ENCODE measurements at places on chromosomes 7 and 10.

DNA sequence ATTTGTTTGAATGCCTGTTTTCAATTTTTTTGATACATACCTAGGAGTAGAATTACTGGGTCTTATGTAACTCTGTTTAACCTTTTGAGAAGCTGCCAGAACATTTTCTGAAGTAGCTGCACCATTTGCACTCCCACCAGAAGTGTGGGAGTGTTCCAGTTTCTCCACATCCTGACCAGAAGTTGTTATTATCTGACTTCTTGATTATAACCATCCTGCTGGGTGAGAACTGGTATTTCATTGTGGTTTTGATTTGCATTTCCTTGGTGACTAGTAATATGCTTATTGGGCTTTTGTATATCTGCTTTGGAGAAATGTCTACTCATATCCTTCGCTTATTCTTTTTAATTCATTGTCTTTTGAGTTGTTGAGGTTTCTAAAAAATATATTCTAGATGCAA is 117.2 kb upstream of the GLCCI1 start:
- DNase-seq, result no peak

DNA sequence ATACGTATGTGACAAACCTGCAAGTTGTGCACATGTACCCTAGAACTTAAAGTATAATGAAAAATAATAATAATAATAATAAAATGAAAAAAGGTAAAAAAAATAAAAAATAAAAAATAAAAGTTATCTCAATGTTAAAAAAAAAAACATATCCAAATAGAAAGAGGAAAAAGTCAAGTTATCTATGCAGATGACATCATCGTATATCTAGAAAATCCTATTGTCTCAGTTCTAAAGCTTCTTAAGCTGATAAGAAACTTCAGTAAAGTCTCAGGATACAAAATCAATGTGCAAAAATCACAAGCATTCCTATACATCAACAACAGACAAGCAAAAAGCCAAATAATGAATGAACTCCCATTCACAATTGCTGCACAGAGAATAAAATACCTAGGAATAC is 466.6 kb upstream of the PHF14 start:
- no peak for DNase-seq

- no peak for DNase-seq
Observed at GRCh38 chr10:74099836-74100235, 50.8 kb downstream of the AP3M1 start.

DNA sequence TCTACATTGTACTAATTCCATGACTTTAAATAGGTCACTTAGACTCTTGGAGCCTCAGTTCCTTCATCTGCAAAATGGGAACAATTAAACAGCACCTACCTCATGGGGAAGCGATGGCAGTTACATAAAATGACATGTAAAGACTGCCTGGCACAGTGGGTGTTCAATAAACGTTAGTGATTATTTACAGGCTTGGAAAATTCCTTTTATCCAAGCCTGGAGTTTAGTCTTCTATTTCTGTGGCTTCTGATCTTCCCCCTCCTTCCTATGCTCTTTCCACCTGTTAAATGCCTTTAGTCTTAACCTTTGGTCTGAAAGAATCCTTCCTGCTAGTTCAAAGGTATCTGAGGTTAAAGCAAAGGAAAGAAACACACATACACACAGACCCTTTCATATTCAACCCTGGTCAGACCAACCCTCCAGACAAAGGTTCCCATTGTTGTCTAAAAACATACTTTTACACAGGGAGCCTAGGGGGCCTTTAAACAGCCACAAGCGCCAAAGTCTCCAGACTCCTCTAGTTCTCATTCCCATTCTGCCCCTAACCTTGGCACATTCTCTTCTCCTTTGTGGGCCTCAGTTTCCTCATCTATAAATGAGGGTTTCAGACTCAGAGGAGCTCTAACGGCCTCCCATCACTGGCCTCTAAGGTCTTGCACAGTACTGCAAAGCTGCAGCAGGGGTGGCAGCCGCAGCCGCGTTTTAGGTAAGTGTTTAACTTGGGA is 21.4 kb downstream of the SORBS1 start:
- no peak for DNase-seq

DNA sequence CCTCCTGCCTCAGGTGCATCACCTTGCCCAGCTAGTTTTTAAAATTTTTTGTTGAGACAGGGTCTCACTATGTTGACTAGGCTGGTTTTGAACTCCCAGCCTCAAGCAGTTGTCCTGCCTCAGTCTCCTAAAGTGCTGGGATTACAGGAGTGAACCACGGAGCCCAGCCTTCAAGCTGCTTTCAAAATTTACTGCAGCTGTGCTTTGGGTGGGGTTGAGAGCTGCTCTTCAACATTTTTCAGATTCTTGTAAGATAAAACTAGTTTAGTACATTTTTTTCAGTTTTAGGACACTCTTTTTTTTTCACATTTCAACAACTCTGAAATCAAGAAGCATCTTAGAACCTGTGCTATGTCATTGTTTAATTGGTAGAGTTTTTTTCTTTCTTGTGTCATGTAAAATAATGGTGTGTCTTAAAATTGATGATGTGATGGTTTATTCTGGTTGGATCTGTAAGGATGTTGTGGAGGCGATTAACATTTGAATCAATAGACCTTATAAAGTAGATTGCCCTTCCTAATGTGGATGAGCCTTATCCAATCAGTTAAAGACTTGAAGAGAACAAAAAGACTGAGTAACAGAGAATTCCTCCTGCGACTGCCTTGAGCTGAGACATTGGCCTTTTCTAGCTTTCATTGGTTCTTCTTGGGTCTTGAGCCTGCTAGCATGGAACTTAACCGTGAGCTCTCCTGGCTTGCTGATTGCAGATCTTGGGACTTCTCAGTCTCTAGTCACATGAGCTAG is 13.5 kb downstream of the PLEKHA8 start:
- no peak for DNase-seq

DNA sequence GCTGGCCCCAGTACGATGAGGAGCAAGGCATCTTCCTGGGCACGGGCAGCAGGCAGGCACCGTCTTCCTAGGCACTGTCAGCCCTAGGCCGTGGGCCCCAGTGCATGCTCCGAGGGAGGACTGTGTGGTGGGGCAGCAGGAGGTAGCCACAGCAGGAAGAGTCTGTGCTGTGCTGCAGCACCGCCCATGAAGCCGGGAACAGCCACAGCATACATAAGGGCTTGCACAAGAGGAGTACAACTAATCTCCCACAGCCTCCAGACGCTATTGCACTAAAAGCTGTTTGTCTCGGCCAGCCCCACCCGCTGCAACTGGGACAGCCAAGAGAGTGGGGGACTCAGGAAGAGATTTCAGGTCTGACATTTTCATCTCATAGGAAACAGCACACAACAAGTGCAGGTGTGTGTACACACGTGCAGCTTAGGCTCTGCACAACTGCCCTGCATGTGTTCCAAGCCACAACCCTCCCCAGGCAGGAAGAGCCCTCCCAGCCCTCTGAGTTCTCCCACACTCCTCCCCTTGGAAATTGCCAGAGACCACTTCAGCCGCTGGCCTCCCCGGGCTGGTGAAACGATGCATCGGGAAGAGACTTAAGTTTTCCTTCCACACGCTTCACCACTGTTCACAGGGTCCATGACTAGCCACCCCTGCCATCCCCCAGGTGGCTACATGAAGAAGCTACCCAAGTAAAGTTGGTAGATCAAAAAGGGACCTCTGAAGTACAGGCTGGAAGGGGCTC is 88.1 kb upstream of the DDC start:
- DNase-seq, result no peak

DNA sequence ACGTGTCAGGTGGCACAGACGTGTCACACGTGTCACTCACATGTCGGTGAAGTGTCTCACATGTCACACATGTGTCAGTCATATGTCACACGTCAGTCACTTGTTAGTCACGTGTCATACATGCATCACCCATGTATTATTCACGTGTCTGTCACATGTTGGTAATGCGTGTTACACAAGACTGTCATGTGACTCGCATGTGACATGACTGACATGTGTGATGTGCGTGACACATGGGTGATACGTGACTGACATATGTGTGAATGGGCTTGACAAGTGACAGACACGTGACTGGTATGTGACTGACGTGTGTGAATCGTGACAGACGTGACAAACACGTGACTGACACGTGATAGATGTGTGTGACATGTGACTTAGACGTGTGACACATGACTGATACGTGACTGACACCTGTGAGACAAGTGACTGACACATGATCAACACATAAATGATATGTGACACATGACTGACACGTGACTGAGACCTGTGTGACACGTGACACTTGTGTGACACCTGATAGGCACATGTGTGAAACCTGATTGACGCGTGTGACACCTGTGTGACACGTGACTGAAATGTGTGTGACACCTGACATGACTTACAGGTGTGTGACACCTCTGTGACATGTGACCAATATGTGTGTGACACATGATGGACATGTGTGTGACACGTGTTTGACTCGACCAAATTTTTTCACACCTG is 56.1 kb downstream of the ZNF92 start:
- DNase-seq, result no peak

DNA sequence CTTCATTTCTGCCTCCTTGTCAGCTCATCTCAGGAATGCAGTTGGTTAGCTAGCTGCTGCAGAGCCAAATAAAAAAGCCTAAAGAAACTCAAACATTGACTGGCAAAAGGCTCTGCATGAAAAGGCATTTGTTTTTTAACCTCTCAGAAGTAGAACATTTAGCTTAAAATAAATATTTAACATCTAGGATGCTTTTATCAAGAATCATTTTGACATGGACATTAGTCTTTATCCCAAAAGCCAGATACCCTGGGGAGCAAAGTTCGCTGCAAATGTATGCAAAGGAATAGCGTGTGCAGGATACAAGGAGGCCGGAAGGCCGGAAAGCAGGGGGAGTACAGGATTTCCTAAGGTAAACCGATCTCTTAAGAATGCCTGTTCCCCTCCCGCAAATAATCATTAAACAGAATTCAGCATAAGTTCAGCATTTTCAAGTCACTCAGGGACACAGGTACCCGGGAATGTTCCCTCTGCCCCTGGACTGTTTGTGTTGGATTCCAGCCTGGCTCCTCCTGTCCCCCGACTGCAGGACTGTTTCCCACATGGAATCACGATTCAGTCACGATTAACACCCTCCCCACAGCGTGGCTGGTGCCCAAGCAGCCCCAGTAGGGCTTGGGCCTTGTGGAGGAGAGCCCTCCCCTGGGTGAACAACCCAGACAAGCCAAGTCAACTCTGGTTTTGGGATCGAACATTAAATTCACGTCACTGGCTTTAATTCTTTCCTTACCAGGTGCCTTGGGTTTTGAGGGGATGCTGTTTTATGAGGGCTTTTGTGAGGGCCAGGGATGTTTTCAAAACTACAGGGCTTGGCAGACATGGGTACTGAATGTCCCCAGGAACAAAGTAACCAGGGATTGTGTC is 97.8 kb downstream of the HIPK2 start:
- no peak for DNase-seq

- DNase-seq, result peak; percentile 12
Observed at GRCh38 chr10:90530521-90530920, 327.3 kb downstream of the HTR7 start.

DNA sequence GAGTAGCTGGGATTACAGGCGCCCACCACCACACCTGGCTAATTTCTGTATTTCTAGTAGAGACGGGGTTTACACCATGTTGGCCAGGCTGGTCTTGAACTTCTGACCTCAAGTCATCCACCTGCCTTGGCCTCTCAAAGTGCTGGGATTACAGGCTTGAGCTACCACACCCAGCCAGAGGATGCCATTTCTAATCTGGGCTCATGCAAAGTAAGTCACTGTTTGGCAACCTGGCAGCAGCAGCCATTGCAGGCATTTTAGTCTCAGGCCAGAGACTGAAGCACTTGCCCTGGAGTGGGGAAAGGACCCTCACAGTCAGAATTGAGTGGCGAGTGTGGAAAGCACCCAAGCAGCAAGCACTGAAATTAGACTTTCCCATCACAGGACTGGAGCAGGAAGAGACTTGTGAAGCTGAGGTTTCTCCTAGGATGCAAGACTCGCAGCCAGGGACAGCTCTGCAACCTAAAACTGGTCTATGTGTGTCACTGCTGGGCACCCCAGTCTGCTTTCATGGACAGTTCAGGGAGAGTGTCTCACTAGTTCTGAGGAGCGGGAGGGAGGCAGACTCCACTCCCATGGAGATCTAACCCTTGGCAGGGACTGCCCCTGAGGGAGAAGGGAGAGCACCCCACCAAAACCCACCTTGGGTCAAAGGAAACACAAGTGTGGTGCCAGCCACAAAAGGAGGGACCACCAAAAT is 27.6 kb downstream of the SNX13 start:
- no peak for DNase-seq

DNA sequence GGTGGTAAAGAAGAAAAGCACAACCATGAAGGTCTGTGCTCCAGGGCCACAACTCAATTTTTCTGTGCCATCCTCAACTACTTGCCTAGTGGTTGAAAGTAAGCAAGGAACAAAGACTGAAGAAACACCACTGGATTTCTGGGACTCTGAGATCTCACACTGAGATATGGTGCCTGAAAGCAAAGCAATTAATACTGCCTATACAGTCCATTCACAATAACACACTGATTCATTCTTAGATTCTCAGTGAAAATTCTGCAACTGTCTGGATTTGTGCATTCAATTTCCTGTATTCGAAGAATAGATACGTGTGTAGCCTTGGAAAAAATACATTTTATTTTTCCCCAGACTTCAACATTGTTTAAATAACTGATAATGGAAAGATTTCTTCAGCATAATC is 116.4 kb upstream of the FAM133B start:
- DNase-seq, result no peak

GRCh38 chr7:23912065-23912464 is 202.0 kb downstream of the STK31 start:
- no peak for DNase-seq

- no peak for DNase-seq
Observed at GRCh38 chr7:82373926-82374635, 69.5 kb downstream of the CACNA2D1 start.

DNA sequence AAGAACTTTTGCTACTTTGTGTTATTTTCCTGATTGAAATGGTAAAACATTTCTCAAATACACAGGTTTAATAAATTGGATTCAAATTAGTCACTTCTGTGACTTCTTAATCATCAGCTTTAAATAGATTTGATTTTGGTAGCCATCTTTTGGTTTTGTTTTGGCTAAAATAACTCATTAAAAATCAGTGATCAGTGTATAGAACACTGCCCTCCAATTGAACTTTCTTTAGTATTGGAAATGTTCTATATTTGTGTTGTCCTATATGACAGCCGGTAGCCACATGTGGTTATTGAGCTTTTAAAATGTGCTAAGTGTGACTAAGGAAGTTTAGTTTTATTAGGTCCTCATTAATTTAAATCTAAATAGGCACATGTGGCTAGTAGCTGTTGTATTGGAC is 50.4 kb downstream of the GLCCI1 start:
- no peak for DNase-seq
